AG04449 (cell line): ENCODE measurements at places on chromosomes 4 and X.

- no peak for DNase-seq
Observed at GRCh38 chrX:112820364-112821268, 20.0 kb downstream of the AMOT start.

- DNase-seq = no peak
Observed at GRCh38 chr4:186702940-186703339, 20.7 kb downstream of the FAT1 start.

DNA sequence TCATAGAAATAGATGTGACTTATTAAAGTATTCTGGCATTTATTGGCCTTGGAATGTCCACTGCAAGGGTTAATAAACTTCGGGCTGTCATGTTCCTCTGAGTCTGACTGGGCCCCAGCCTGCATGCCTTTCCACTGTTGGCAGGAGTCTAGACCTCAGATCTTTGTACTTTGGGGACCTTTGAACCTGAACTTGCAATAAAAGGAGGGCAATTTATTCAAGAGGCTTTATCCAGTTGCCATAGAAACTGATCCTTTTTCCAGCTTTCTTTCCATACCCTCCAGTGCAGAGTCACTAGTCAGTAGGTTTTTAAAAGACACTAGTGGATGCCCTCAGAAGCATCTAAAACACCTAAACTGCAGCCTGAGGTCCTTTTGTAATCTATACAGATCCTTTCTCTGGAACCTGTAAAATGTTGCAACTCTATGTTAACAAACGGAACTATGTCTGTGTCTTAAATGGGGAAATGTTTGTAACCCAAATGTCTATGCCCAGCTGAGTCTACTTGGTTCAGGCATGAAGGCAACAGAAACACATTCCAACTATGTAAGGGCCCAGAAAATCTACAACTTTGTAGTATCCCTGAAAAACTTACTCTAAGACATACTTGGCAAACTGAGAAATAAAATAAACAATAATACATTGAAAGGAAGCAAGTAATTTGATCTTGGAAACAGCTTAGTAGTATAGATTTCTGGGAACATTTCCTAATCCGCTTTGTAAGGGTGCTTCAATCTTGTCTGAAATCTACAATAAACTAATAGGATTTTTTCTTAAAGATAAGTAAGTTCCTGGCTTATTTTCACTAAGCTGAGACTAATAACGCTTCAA is 41.5 kb downstream of the SOWAHB start:
- peak; percentile 23 for DNase-seq

DNA sequence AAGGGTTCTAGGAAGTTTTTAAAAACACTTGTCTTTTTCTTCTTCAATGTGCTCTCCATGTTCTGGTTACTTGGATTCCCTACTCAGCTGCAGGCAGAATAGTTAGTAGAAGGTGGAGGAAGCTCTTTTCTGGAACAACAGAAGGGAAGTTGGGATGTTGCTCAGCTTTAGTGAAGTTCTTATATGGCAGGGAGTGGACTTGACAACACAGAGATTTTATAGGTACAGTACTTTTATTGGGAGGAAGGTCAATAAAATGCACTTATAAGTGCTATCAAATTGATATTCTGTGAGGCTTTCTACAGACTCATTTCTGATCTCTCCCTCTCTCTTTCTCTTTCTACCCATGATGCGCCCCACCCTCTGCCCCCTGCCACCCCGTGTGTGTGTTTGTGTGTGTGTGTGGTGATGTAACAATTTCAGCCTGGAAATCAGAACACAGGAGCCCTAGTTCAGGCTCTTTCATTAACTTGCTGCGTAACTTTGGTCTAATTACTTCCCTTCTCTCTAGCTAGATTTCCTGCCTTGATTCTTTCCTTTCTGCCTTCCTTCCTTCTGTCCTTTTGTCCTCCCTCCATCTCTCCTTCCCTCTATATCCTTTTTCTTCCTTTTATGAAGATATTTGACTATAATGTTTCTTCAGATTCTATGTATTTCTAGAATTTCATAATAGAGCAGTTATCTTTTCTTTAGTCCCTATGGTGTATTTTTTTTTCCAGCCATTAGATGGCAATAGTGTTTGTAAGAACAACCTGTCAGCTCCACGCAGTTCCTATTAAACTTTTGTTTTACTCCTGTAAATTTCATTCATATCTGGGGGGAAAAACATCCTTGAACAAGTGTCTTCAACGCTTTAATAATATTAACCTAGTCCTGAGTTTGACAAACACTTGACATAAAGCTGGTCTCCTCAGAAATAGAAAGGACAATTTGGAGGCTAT is 37.1 kb downstream of the HEPH start:
- no peak for DNase-seq

DNA sequence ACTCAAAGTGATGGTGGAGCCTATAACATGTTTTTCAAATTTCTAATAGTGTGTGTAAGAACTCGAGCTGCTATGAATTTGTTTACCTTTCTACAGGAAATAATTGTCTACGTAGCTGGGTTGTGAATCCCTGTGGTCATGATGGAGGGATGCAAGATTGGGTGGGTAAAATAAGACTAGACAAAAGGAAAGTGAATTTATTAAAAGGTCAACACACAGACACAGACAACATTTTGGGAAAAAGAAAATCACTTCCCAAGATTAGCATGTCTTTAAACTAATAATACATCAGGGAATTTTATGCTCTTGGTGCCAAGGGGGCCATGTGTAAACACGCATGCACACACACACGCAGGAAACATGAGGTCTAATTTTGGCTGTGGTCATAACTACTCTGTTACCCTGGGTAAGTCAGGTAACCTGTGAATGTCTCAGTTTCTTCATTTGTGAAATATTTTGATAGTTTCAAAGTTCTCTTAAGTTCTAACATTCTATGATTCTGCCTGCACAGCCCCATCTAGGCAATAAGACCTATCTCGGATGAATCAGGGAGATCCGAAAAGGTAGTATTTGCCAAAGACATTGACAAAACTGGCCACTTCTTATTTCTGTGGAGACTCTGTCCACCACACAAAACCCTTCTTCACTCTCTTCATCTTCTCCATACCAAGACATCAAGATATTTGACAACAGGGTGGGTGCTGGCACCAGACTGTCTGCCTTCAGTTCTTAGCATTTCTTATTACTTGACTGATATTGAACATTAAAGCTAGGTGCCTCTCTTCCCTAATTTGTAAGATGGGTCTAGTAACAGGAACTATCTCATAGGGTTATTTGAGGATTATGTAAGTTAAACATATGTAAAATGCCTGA is 1.6 kb upstream of the UNC5C start:
- DNase-seq = no peak

DNA sequence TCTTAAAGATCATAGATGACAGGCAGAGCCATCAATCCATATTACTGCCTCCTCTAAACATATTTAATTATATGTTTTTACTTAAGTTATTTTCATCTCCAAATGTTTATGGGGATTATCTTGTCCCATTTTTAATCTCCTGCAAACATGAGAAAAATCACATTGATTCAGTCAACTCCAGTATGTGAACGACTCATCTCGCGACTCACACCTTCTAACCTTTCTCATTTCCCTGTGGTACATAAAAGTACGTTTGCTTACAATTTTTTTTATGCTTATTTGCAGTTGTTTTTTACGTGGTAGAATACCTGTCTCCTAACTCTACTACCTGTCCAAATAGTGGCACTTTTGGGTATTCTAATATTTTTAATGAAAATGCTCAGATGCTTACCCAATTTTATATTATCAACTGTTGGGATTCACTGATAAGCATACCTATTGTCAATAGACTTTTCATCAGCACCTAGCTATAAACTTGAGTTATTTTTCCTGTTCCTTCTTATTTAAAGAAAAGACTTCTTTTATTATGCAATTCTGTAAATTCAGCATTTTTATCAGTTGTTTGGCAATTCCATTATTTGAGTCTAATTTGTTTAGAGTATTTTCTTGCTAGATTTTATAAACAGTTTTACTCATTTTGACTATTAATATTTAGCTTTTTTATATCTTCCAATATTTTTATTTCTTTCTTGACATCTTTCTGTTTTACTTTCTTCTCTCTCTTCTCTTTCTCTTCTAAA is 276.6 kb downstream of the ANK2 start:
- DNase-seq = no peak

DNA sequence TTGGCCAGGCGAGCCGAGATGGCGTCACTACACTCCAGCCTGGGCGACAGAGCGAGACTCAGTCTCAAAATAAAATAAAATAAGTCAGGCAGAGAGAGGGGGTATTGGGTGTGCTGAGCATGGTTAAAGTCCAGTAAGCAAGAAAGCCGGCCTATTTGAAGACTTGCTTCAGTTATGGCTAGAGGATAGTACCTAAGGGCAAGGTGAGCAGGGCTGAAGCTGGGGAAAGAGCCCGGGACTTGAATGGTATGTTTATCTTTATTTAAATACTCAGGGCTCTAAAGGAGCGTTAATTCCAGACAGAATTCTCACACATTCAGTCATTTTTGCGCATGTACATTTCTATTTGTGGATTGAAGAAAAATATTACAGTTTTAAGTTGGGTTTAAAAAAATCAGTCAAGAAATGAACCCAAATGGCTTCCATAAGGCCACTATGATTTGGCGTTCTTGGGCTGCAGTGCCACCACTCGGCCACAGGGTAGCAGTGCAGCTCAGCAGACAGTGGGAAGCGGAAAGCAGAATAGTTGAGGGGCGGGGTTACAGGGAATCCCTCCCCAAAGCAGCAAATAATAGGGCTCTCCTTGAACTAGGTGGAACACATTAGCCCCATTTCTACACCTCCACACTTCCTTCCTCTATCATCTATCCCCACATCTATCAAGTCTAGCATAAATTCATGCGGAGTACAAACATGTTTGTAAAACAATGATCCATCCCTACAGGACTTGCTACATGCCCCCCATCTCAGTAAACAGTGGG is 37.2 kb upstream of the SH3D19 start:
- DNase-seq = peak; percentile 21

DNA sequence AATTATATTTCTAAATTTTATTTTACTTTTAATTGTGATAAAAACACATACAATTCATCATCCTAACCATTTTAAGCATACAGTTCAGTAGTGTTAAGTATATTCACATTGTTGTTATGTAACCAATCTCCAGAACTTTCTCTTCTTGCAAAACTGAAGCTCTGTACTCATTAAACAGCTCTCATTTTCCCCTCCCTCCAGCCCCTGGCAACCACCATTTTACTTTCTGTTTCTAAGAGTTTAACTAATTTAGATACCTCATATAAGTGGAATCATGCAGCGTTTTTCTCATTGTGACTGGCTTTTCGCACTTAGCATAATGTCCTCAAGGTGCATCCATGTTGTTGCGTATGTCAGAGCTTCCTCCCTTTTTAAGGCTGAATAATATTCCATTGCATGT is 46.7 kb upstream of the NDP start:
- DNase-seq = no peak

DNA sequence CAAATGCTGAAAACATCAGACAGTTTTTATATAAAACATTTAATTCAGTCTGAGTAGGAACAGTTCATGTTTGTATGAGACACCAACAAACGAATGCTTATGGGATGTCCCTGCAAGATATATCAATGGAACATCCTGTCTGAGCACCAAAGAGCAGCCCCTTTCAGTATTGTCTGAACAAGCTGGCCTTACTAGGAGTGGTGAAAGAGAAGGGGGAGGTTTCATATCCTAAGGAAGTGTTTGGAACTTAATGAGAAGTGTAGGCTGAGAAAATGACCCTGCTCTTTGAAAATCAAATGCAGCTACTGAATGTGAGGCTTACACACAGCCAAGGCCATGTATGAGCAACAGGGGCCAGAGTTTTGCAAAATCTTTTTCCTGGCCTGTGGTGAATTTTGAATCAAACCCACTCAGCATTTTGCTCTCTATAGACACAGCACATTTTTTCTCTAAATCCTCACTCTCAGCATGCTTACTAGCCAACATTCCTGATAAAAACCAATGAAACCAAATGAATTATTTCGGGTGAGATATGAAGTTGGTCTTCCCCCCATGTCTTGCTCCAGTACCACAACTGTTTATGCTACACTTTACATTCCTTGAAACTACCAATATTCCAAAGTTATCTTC is 119.4 kb downstream of the LUZP4 start:
- DNase-seq = no peak

DNA sequence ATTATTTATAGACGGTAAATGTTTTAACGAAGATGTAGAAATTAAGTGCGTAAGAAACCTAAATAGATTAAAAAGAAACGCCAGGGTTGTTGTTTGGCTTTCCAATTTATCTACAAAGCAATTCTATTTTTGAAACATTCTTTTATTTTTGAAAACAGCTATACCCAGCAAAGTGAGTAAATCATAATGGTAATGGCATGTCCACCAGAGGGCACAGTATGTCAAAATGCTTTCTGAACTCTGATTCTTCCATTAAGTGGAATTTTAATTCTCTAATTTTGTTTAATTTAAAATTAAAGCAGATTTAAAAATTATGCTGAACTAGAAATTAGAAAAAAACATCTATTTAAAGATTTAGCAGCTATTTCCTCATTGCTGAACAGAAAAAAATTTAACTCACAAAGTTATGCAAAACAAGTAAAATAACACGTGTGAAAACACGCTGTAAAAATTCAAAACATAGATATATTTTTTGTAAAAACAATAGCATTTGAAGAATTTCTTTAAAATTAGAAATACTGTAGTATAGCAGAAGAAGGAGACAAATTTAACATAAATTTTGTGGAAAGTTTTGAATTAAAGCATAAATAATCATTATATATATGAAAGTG is 26.5 kb downstream of the RASSF6 start:
- DNase-seq = no peak

DNA sequence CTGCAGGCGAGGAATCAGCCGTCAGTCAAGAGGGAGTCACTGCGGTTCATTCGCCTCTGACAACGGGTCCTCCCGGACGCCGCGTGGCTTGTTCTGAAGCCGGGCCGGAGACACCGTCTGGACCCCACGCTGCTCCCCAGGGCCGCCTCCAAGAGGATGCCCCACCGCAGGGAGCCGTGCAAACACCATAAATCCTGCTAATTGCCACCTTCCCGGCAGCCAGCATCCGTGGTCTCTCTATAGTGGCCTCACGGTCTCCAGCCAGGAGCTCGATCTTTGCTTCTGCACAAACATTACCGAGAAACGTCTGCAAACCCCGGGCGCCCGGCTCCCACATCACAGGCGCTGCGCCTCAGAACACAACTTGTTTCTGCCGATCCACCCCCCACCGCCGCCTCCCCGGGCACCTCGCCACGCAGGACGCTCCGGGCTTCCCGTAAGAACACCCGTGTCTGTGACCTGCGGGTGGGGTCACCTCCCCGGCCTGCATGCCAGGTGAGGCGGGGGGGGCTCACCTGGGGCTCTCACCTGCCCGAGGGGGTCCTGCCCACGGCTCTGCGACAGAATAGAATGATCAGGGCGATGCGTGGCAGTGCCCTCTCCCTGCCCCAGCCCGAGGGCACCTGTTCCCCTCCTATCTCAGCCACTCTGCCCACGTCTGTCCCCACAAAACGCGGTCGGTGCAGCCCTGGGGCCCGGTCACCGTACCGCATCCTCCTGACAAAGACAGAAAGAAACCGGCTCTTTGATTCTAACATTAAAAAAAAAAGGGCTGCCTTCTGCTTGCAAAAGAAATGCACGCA is 32.4 kb upstream of the PPP2R3B start:
- DNase-seq = no peak

GRCh38 chrX:69179380-69179911 is 14.2 kb upstream of the PJA1 start:
- no peak for DNase-seq

GRCh38 chrX:11756354-11757318 is 1.4 kb upstream of the MSL3 start:
- no peak for DNase-seq
